ENCODE measurements at places on chromosomes 12 and 14. TPM values are rescaled to one million over a fixed set of nuclear protein-coding genes. Genes with fewer than 3 reads are reported as not detected.

DNA sequence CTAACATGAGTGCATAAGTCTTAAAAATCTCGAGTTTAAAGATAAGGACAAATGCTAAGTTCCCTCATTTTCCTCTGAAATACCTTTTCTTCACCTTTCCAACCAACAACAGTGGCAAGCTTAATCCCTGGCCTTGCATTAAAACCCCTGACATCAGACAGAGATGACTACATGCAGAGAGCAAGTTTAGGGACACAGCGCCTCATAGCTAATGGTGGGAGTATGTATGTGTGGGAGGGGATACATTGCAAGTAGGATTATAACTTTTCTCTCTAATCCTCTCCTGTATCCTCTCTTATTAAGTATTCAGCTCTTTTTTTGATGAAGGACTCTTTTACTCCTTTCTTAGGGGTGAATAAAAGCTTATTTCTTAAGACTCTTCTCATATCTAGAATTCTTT lies 547.1 kb downstream of the CCER1 start:
- H3K4me1 ChIP-seq: no peaks in the 10 kb centered on the region
- H3K27me3 ChIP-seq: no peaks in the 10 kb centered on the region
- H3K4me3 ChIP-seq: no peak overlapping the region
- DNase-seq: no peak

Gene KRT86
- 1.2 TPM for total RNA-seq

- no peak overlapping the region for H3K27ac ChIP-seq
- no peak overlapping the region for H3K4me3 ChIP-seq
- no peaks in the 10 kb centered on the region for H3K36me3 ChIP-seq
- DNase-seq: no peak
- no peaks in the 10 kb centered on the region for H3K4me1 ChIP-seq
- H3K27me3 ChIP-seq: no peaks in the 10 kb centered on the region
These were observed 13.6 kb downstream of the SNRNP35 start for GRCh38 chr12:123471374-123472068.

- no peaks in the 10 kb centered on the region for H3K27me3 ChIP-seq
- peak overlapping the region; percentile 83 for H3K27ac ChIP-seq
- H3K4me1 ChIP-seq: peaks cover 49% of the 10 kb centered on the region
- DNase-seq: no peak
These were observed 71.5 kb upstream of the ARHGAP5 start for GRCh38 chr14:32005628-32006027.

Gene RNASE3
- not detected for total RNA-seq

GRCh38 chr12:75751769-75752471 lies 240.5 kb upstream of the KRR1 start:
- H3K27me3 ChIP-seq: no peaks in the 10 kb centered on the region
- H3K36me3 ChIP-seq: no peaks in the 10 kb centered on the region

GRCh38 chr12:11650286-11651281 lies 1.1 kb downstream of the ETV6 start:
- DNase-seq: peak; percentile 38
- no peaks in the 10 kb centered on the region for H3K36me3 ChIP-seq
- peak overlapping the region; percentile 95 for H3K4me3 ChIP-seq
- no peaks in the 10 kb centered on the region for H3K27me3 ChIP-seq
- H3K4me1 ChIP-seq: peaks cover 14% of the 10 kb centered on the region
- H3K27ac ChIP-seq: peak overlapping the region; percentile 88

Gene TRHDE
- 17.7 TPM for total RNA-seq

- no peaks in the 10 kb centered on the region for H3K36me3 ChIP-seq
- no peak overlapping the region for H3K4me3 ChIP-seq
- no peaks in the 10 kb centered on the region for H3K27me3 ChIP-seq
- no peak for DNase-seq
- no peak overlapping the region for H3K27ac ChIP-seq
These were observed 24.4 kb upstream of the STK38L start for GRCh38 chr12:27219693-27220054.

Gene TAS2R30
- total RNA-seq: 0.66 TPM

Gene ARHGEF25
- 18.1 TPM for total RNA-seq

GRCh38 chr12:80655751-80656150 lies 51.7 kb upstream of the MYF6 start:
- no peak overlapping the region for H3K27ac ChIP-seq
- H3K4me1 ChIP-seq: no peaks in the 10 kb centered on the region
- peaks cover 21% of the 10 kb centered on the region for H3K27me3 ChIP-seq
- DNase-seq: no peak

DNA sequence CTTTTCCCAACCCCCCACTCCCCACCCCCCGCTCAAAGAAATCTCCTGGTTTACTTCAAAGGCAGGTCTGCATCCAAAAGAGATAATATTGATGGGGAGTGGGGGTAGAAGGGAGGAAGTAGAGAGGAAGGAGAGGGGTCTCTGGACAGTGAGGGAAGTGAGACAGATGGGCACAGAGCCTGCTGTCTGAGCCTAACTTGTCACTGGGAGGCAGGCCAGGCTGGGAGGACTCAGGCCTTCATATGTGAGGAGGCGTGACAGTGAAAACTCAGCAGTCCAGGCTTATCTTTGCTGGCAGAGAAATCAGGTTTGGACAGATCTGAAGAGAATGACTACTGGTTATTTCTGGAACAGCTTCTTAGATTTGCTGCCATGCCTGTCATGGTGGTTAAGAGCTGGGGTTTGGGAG lies 192.3 kb downstream of the NUAK1 start:
- no peaks in the 10 kb centered on the region for H3K36me3 ChIP-seq
- H3K4me1 ChIP-seq: no peaks in the 10 kb centered on the region
- H3K27ac ChIP-seq: no peak overlapping the region
- no peak for DNase-seq
- no peak overlapping the region for H3K4me3 ChIP-seq

Gene ANKS1B
- total RNA-seq: 0.98 TPM

GRCh38 chr12:75685617-75686225 lies 174.3 kb upstream of the KRR1 start:
- no peak overlapping the region for H3K27ac ChIP-seq
- H3K36me3 ChIP-seq: no peaks in the 10 kb centered on the region
- H3K4me3 ChIP-seq: no peak overlapping the region
- DNase-seq: no peak
- no peaks in the 10 kb centered on the region for H3K27me3 ChIP-seq

DNA sequence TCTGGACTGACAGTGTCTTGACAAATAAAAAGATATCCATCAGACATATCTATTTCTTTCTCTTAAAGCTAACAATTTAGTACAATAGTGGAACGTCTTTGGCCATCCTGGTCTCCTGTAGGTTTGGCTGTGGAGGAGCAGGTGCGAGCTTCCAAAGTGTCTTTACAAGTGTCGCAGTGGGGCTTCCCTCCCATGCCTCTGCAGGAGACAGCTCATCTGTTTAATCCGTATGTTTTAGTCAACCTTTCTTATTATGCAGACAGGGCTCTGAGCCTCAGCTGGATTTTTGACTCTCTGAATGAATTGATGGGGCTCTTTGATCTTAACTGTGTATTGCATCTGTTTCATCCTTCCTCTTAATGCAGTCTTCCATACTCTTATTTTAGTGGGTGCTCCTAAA lies 57.5 kb downstream of the RMST start:
- H3K27me3 ChIP-seq: 0 out of 2 replicates have a peak, but pooled peaks cover 3% of the 10 kb centered on the region
- no peaks in the 10 kb centered on the region for H3K36me3 ChIP-seq
- H3K4me3 ChIP-seq: no peak overlapping the region
- no peaks in the 10 kb centered on the region for H3K4me1 ChIP-seq
- H3K27ac ChIP-seq: no peak overlapping the region

GRCh38 chr12:8665759-8666158 lies 3.1 kb upstream of the MFAP5 start:
- H3K27me3 ChIP-seq: peaks cover 17% of the 10 kb centered on the region
- no peak overlapping the region for H3K27ac ChIP-seq
- no peak overlapping the region for H3K4me3 ChIP-seq
- no peaks in the 10 kb centered on the region for H3K36me3 ChIP-seq
- no peak for DNase-seq
- no peaks in the 10 kb centered on the region for H3K4me1 ChIP-seq

- H3K27me3 ChIP-seq: no peaks in the 10 kb centered on the region
- peaks cover 55% of the 10 kb centered on the region for H3K4me1 ChIP-seq
- peaks cover 39% of the 10 kb centered on the region for H3K36me3 ChIP-seq
These were observed 29.3 kb downstream of the CD9 start for GRCh38 chr12:6229224-6230218.

GRCh38 chr12:92338671-92339070 lies 193.0 kb upstream of the BTG1 start:
- H3K4me1 ChIP-seq: peaks cover 7% of the 10 kb centered on the region
- H3K36me3 ChIP-seq: no peaks in the 10 kb centered on the region
- no peak overlapping the region for H3K4me3 ChIP-seq
- H3K27ac ChIP-seq: no peak overlapping the region
- no peaks in the 10 kb centered on the region for H3K27me3 ChIP-seq
- DNase-seq: no peak

- no peak overlapping the region for H3K4me3 ChIP-seq
- DNase-seq: no peak
- no peaks in the 10 kb centered on the region for H3K4me1 ChIP-seq
- no peaks in the 10 kb centered on the region for H3K27me3 ChIP-seq
These were observed 245.8 kb downstream of the C12orf75 start for GRCh38 chr12:105576261-105576660.

Gene CARMIL3
- not detected for total RNA-seq

Gene IRAK3
- total RNA-seq: not detected

GRCh38 chr14:69685218-69685616 lies 73.8 kb downstream of the SUSD6 start:
- no peak overlapping the region for H3K4me3 ChIP-seq
- no peaks in the 10 kb centered on the region for H3K36me3 ChIP-seq
- peak overlapping the region; percentile 69 for H3K27ac ChIP-seq
- H3K27me3 ChIP-seq: no peaks in the 10 kb centered on the region
- DNase-seq: peak; percentile 77

- H3K4me1 ChIP-seq: no peaks in the 10 kb centered on the region
- H3K27me3 ChIP-seq: peaks cover 48% of the 10 kb centered on the region
These were observed 161.9 kb upstream of the WSCD2 start for GRCh38 chr12:107967170-107967569.

Gene MRPL51
- total RNA-seq: 135 TPM

Gene AJUBA
- total RNA-seq: 116 TPM

DNA sequence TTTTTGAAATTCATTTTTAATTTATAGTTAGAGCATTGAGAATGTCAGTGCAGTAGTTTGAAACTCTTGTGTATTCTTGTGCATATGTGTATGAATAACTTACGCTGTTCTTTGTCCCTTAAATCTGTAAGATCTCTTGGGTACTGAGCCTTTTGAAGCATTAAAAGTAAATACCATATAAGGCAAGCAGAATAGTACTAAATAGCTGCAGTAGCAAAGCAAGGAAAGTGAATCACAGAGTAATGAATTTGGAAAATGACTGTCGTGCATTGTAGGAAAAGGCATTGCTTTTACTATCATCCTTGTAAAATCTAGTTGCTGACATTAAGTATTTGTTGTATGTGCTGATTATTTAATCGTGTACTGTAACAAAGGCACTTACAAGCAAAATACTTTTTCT lies 12.1 kb downstream of the CNOT2 start:
- no peaks in the 10 kb centered on the region for H3K4me1 ChIP-seq
- no peak overlapping the region for H3K4me3 ChIP-seq

DNA sequence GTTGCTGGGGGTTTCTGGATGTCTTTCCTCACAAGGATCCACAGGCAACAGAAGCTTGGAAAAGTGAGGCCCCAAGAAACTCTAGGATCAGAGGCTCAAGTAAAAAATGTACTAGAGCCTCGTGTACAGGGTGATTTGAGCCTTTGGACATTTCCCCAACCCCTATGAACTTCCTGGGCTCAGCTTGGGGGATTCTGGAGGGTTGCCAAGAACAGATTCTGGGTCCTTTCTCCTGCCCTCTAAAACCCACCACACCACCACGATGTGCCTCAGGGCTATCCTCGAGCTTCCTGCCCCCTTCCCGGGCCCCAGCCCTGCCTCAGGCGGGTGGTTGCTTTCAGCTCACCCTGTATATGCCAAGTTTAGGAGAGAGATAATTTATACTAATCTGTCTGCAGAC lies 583 bp downstream of the FAM186B start:
- H3K4me3 ChIP-seq: no peak overlapping the region
- H3K36me3 ChIP-seq: no peaks in the 10 kb centered on the region
- no peak overlapping the region for H3K27ac ChIP-seq

DNA sequence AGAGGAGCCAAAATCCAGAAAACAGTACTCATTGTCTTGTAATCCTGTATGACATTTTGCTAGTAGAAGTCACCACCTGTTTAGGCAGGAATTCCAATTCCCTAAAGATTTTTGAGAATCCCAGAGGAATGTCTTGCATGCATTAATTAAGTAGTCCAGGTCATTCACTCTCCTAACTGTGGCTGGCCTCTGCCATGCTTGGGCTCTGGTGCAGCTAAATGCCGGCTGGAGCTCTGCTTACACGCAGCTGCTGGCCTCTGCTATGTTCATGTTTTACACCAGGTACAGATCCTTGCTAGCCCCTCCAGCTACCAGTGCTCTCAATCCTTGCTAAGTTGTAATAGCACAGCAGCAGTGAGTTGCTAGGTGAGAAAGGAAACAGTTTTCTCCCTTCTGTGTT lies 16.3 kb upstream of the HIF1A start:
- no peak overlapping the region for H3K4me3 ChIP-seq
- no peaks in the 10 kb centered on the region for H3K27me3 ChIP-seq
- H3K4me1 ChIP-seq: no peaks in the 10 kb centered on the region
- no peak for DNase-seq
- no peak overlapping the region for H3K27ac ChIP-seq

Gene OVCH1
- total RNA-seq: not detected

DNA sequence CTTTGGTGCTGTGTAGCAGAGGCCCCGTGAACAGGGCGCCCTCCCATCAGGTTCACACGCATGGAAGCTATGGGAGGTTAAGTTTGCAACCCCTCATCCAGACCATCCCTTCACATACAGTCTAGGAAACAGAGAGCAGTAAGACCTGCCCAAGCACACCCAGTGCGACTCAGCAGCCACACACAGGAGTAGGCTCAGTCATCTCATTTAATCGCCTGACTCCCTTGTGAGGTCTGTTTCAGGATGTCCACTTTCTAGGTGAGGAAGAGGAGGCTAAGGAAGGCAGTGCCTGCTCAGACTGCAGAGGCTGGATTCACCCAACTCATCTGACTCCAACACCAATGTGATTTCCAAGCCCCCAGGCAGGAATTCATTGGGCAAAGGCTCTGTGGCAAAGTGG lies 11.9 kb downstream of the BDKRB1 start:
- peak; percentile 42 for DNase-seq
- peak overlapping the region; percentile 63 for H3K27ac ChIP-seq
- peaks cover 24% of the 10 kb centered on the region for H3K4me1 ChIP-seq
- H3K27me3 ChIP-seq: no peaks in the 10 kb centered on the region
- no peaks in the 10 kb centered on the region for H3K36me3 ChIP-seq
- H3K4me3 ChIP-seq: no peak overlapping the region

GRCh38 chr12:111505601-111506036 lies 93.5 kb downstream of the ATXN2 start:
- no peak overlapping the region for H3K4me3 ChIP-seq
- H3K27me3 ChIP-seq: no peaks in the 10 kb centered on the region
- H3K27ac ChIP-seq: no peak overlapping the region
- peaks cover 44% of the 10 kb centered on the region for H3K36me3 ChIP-seq

Gene C14orf132
- total RNA-seq: 0.06 TPM

DNA sequence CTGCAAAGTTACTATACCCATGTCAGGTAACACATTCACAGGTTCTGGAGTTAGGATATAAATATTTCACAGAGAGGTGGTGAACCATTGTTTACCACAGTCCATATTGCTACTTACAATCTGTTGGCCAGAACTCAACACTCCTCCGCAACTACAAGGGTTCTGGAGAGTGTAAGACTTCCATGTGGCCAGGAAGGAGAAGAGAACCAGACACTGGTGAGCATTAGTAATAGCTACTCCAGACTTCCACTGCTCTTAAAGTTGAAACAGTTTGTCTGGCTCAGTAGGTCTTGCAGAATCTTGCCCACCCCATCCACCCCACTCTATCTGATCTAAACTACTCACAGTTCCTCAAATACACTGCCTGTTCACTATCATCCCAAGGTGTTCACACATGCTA lies 369.6 kb downstream of the DUSP6 start:
- no peaks in the 10 kb centered on the region for H3K36me3 ChIP-seq
- no peaks in the 10 kb centered on the region for H3K4me1 ChIP-seq
- H3K27me3 ChIP-seq: no peaks in the 10 kb centered on the region
- H3K27ac ChIP-seq: no peak overlapping the region
- H3K4me3 ChIP-seq: no peak overlapping the region

Measured in PC-3 (cell line).